Tongue (tissue), 3 donors: ENCODE measurements at places on chromosomes 3 and 15. TPM values are rescaled to one million over a fixed set of nuclear protein-coding genes. Genes with fewer than 3 reads are reported as not detected.

C3orf20 gene
- total RNA-seq, result not detected

TGM4 gene
- not detected for total RNA-seq

KIF15 gene
- 8.8 TPM for total RNA-seq

ZBTB11 gene
- total RNA-seq, result 33.5 TPM

IL17RD gene
- total RNA-seq, result 46.1 TPM

NR2E3 gene
- total RNA-seq, result 2.2 TPM

BCHE gene
- total RNA-seq, result 44.0 TPM

TIMP4 gene
- 1.1 TPM for total RNA-seq

INSYN1 gene
- total RNA-seq, result 14.8 TPM

IL17RE gene
- total RNA-seq, result 4.8 TPM

HDC gene
- 3.4 TPM for total RNA-seq

MYRIP gene
- 3.7 TPM for total RNA-seq

GRCh38 chr3:160368804-160369203 lies 30.2 kb downstream of the IFT80 start:
- no peak for DNase-seq

- DNase-seq, result no peak
Measured at GRCh38 chr3:151593928-151594327, 133.1 kb upstream of the IGSF10 start.

DNA sequence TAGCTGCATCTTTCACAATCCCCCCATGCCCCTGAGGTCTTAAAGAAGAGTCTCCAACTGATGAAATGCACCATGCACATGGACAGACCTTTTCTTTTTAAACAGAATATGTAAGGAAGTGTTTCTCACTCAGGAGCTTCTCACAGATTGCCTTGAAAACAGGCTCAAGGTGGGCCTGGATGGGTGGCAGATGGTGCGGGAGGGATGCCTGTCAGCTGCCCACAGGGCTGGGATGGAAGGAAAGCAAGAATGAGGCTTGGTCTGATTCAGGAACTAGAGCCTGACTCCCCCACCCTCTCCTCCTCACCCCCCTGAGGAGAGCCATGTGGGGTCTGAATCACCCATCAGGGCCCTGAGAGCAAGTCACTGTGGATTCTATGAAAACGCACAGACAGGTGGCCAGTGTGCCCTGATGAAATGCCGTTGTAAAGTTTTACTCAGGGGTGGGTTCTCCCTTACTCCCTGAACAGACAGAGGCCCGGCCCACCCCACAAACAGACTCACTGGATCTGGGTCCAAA lies 67.2 kb downstream of the UMPS start:
- DNase-seq, result no peak

DNA sequence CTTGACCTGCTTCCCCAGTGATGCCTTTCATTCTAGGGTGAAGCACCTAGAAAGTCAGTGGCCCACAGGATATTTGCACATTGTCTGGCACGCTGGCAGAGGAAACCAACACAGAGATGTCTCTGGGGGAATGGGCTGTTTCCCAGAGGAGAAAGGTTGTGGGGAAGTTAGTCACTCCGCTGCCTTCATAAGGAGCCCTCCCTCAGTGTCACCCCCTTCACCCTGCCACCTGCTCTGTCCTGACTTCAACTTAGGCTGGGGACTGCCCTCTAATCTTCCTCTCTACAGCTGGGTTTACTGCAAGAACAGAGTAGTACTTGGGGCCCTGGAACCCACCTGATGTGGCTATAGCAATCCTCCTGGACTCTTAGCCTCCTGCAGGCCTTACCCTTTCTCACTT lies 5.7 kb downstream of the KLHDC8B start:
- DNase-seq, result no peak

DNA sequence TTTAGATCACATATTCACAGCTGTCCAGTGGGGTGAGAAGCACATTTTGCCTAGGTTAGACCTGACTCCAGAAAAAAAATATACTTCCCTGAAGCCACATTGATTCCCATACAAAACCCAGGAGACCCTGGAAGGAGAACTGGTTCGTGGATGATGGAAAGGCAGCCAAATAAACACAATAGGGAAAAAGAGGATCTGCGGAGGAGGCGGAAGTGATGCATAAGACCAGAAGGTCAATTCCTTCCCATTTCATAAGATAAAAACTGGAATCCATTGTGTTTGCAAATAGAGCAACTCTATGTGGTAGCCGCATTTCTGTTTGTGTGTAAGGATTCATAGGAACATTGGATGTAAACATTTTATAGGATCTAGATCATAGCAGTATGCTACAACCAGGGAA lies 781.9 kb upstream of the GRM7 start:
- DNase-seq, result peak; percentile 11

- no peak for DNase-seq
Measured at GRCh38 chr15:72379856-72380430, 4.1 kb upstream of the HEXA start.

- no peak for DNase-seq
Measured at GRCh38 chr3:126538316-126538715, 14.4 kb downstream of the CHST13 start.

DNA sequence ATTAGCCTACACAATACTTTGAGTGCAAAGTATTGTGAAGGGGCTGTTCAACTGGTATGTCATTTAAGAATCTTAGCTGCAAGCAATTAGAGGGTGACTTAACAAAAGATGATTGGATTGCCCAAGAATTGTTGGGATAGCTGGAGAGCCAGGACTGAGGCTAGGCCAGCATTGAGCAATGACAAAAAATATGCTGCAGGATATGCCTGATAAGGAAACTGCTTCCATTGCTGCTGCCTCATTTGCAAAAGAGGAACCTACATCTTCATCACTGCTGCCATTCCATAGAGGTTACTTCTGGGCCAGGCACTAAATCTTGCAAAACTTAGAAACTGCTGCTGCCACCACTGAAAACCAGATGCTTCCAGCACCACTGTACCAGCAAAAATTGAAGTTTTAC lies 108.0 kb upstream of the TBC1D5 start:
- DNase-seq, result no peak

DNA sequence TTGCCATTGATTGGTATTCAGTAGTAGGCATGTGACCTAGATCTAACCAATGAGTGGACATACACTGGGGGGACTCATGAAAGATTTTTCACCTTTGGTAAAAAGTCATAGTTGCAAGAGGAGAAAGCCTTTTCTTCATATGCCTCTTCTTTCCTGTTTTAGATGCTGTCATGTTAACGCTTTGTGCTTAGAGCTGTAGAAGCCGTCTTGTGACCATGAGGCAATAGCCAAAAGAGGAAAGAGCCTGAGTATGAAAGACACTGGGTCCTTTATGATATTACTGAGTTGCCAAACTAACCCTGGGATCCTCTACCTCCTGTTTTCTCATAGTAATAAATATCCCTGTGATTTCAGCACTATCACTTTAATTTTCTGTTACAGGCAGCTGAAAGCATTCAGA lies 396.0 kb downstream of the FHIT start:
- no peak for DNase-seq

DNA sequence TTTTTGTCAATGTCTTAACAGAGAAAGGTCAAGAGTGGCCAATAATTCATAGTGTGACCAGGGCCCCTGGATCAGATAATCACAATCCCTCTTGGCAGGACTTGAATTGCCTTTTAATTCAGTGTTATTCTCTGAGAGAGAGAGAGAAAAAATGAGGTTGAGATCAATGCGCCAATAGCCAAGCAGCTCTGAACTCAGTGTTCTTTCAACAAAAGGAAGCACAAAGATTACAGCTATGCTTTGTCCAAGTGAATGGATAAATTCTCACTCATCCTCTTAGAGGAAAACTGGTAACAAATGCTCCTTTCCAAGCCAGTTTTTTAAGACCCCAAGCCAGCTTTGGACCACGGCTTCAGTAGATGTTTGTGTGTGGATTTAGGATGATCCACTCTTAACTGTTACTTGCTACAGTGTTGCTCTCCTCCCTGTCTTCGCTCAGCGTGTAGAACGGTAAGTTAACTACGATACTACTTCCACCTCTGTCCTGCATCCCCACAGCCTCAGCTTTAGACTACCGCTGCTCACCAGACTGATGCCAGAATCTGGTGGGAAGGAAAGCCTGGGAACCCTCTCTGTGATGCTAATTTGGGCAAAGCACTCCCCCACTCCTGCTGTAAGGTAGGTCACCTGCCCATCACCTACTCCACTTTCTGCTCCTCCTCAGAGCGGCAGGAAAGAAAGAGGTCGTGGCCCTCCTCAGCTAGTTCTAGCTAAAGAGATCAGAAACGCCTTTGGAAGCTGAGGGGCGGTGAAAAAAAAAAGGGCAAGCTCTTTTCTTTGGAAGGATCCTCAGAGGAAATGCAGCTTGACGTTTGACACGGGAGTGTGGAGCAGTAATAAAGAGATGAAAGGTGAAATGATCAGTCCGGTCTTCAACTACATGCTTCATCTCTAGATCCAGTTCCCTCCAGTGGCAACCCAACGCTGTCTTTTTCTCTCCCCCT lies 46.8 kb upstream of the LPP start:
- DNase-seq, result no peak

GRCh38 chr15:56242576-56243162 lies 1.0 kb downstream of the RFX7 start:
- DNase-seq, result peak; percentile 84

- DNase-seq, result no peak
Measured at GRCh38 chr3:15207836-15208504, 1.9 kb downstream of the CAPN7 start.

DNA sequence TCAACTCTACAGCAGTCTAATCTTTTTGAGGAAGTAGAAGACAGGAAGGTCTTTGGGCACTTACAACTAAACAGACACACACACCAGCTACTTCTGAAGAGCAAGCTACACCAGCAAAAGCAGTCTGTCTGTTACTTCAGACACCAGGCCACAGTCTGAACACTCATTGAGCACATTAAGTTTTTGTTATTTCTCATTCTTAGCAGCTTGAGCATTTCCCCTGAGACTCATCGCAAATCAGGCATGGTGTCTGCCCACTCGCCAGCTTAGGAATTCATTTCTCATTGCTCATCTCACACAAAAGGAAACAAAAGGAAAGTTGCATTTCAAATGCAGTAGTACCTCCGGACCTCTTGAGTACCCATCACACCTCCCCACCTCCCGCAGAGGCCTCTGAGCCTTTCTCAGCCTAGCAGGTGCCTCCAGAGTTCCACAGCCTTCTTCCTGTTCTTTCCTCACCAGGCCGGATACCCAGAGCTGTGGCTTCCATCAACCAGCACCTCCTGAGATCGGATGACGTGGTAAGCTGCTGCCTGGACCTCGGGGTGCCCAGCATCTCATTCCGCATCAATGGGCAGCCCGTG lies 302.0 kb downstream of the RYR3 start:
- no peak for DNase-seq

DNA sequence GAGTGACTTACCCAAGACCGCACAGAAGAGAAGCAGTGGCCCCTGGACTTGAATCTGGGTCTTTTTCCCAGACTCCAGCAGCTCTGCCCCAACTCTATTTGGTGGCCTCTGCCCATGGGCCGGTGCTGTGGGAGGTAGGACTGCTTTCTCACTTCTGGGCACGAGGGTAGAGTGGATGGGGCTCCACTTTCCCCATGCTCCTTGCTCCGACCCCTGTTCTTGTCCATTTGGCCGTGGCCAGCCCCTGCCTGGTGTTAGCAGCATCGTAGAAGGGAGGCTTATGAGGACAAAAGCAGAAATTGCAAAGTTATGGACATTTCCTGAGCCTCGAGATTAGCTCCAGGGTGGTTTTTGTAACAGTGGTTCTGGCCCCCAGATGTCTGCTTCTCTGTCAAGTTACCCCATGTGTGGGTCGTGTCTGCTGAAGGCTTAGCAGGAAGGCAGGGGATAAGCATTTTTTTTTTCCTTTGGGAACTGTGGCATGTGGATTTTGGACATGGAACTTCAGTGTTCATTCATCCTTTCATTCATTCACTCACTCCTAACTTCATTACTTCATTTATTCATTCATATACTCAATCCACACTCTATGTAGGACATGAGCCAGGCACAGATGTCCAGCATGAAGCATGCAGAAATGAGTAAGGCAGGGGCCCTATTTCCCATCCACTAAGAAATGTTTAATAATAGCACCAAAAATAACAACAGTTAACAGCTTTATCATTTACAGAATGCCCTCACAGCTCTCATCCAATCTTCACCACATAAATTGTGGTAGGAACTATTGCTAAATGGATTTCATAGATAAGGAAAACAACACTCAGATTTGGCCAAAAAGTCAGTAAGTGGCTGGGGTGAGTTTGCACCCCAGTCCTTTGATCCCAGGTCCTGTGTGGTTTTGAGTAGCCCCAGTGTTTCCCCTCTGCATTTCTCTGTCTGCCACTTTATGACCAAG lies 180.5 kb downstream of the OPA1 start:
- DNase-seq, result no peak

DNA sequence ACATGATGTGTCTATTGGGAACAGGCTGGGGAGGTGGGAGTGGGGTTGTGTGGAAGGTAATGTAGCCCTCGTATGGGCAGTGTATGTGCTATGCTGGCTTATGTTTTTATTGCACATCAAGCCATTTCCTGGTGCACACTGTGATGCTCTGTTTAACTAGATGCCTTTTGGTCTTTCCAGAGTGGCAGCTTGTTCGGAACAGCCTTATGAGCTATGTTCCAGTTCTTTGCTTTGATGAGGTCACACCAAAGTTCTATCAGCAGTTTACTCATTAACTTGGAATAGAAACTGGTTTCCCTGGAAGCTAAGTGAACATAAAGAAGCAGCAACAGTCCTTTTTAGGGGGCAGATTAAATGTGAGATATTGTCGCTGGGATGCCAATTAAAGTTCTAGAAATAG lies 133.9 kb downstream of the DIPK2A start:
- DNase-seq, result no peak

DNA sequence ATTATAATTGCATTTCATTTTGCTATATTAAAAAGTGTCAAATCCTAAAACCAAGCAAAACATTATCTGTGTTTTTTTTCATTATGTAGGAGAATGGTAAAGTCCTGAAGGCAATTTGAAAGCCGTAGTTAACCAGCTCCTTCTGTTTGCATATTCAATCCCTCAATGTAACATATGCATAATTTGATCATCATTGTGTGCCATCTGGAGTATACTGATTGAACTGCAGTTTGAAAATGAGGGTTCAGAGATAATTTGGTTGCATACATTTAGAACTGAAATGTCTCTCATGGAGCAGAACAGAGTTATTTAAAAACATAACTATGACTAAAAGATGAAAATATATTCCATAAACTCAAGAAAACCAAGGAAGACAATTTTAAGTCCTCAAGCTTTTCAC lies 518.6 kb downstream of the GBE1 start:
- DNase-seq, result peak; percentile 35

DNA sequence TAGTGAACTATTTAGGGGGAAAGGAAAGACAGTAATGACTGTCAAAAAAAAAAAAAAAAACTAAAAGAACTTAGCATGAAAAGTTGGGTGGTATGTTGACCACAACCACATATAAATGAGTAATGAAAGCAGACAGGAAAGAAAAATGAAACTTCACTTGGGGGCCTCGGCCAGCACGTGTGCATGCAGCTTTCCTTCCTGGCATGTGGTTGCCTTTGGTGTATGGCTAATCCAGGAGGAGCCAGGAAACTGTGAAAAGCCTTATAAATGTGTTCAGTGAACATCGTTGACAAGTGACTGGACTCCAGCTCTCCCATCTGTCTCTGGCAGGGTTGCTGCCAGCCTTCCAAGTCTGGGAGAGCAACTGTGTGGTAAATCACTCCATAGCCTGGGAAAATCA lies 195.1 kb downstream of the DTWD1 start:
- peak; percentile 85 for DNase-seq

- no peak for DNase-seq
Measured at GRCh38 chr3:51708216-51708845, 1.5 kb downstream of the GRM2 start.
